ENCODE measurements at places on chromosomes 6 and 20. TPM values are rescaled to one million over a fixed set of nuclear protein-coding genes. Genes with fewer than 3 reads are reported as not detected.

DNA sequence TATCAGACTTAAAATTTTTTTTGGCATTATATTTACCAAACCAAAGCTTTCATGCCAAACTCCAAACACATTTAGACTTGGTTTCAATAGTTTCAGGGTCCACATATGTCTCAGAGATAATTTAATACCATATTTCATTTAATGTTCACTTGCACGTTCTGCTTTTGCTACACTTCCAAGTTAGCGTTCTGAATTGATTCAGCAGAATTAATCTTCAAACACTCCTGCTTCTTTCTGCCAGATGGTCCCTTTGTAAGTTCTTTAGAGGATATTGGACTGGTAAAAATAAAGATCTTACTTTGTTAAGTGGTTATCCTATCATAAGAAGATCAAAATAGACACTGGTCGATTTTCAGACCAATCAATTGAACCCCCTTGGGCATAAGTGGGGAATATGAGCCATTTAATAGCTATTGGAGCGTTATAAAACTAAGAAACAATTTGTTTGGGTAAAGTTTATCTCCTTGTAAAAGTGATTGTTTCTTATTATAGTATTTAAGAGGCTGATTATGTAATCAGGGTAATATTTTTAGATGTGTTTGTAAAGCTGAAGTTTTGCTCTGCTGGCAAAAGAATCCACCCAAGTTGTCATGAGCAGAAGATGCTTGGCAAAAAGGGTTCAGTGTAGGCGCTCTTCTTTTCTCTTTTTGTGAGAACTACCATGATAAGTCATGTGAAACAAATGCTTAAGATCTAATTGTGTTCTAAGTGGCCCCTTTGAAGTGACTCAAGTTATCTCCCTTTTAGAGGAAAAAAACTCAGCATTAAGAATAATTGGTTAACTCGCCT is 92.2 kb downstream of the MCHR2 start:
- no peaks in the 10 kb centered on the region for H3K36me3 ChIP-seq
- H3K27ac ChIP-seq: no peak overlapping the region
- no peak overlapping the region for H3K4me3 ChIP-seq

- no peak overlapping the region for H3K4me3 ChIP-seq
- no peaks in the 10 kb centered on the region for H3K27me3 ChIP-seq
- H3K27ac ChIP-seq: peak overlapping the region; percentile 95
- no peak for DNase-seq
These were observed 745 bp upstream of the AGPAT1 start for GRCh38 chr6:32176476-32177182.

- H3K4me3 ChIP-seq: no peak overlapping the region
- no peaks in the 10 kb centered on the region for H3K27me3 ChIP-seq
- DNase-seq: peak; percentile 63
- H3K27ac ChIP-seq: no peak overlapping the region
- no peaks in the 10 kb centered on the region for H3K36me3 ChIP-seq
These were observed 9.6 kb upstream of the CPNE5 start for GRCh38 chr6:36848658-36849441.

DNA sequence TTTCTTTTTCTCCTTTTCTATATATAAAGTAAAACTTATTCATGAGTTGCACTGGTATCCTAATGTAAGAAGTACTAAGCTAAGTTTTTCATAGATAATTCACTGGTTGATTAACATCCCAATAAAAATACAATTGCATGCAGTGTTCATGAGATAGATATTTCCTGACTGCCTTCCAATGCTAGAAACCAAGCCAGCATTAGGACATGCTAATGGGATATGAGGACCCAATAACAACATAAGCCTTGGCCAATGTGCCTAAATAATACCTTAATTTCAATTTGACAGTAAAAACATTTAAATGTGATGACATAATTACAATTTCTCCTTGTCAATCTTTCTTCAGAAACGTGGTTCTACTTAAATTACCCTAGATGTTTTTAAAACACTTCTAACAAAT is 152.7 kb downstream of the RNGTT start:
- H3K27me3 ChIP-seq: no peaks in the 10 kb centered on the region
- no peak overlapping the region for H3K4me3 ChIP-seq
- no peak overlapping the region for H3K27ac ChIP-seq

The ERGIC3 gene
- 195 TPM for total RNA-seq
